HuH-7 (cell line): ENCODE measurements at places on chromosomes 6 and 20.

DNA sequence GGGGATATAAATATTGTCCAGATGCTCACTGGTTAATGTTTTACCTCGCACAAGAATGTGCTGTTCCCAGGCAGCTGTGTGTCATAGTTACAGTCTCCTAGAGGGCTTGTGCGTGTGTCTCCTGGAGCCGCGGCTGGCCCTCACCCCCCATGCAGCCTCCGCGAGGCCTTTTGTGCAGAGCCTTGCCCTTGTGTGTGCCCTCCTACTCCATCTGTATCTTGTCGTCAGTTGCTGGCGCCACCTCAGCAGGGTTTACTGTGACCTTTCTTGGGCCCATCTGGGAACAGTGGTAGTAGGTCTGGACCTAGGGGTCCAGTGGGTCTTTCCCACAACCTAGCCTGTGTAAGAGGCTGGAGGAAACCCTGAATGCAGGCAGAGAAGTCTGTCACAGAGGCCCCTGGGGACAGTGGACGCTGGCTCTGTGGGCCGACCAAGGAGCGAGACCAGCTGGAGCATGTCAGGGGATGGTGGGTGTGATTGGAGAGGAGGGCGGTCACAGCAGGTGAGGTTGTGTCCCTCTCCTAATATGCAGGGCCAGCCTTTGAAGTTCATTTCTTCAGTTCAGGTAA, 35.2 kb downstream of the PPP1R14C start:
- DNase-seq, result peak; percentile 81

- DNase-seq, result no peak
These were observed 354.5 kb downstream of the UTRN start for GRCh38 chr6:144639654-144640053.

DNA sequence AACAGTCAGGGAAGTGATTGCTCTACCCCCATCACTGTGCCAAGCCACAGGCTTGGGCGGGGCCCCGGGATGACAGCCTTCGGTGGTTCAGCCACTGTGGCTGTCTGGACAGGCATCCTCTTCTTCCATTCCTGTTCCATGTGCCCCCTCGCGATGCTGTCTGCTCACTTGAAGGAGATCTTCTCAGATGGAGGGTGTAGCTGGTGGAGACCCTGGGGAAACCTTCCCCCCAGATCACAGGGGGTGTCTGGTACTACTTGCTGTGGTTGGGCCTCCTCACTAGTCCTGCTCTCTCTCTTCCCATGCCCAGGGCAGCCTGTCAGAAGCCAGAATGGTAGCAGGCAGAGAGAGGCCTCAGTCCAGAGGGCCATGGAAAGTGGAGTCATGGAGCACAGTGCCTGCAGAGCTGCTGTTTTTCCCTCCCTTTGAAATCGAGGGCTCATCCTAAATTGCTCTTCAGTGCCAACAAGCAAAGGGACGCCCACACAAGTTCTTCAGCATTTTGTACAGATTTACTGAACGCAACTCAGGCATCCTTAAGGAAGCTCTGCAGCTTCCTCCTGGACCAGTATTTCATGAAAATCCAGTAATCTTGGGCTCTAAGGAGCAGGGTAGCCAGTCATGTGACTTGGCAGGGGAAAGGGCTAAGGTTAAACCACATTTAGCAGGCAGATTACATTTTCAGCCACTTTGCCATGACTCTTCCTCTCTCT, 326.6 kb downstream of the ZFAND3 start:
- DNase-seq, result no peak

GRCh38 chr6:15481390-15482291, 181.2 kb downstream of the DTNBP1 start:
- DNase-seq, result no peak

- DNase-seq, result no peak
These were observed 7.9 kb downstream of the ACSS1 start for GRCh38 chr20:25050082-25050481.

- no peak for DNase-seq
These were observed 9.7 kb downstream of the TGM3 start for GRCh38 chr20:2305479-2305878.

- peak; percentile 21 for DNase-seq
These were observed 363.8 kb downstream of the RNGTT start for GRCh38 chr6:88599571-88599970.

- DNase-seq, result no peak
These were observed 118.7 kb downstream of the BMP2 start for GRCh38 chr20:6886065-6886729.

GRCh38 chr6:355373-356208, 36.0 kb upstream of the IRF4 start:
- DNase-seq, result no peak

DNA sequence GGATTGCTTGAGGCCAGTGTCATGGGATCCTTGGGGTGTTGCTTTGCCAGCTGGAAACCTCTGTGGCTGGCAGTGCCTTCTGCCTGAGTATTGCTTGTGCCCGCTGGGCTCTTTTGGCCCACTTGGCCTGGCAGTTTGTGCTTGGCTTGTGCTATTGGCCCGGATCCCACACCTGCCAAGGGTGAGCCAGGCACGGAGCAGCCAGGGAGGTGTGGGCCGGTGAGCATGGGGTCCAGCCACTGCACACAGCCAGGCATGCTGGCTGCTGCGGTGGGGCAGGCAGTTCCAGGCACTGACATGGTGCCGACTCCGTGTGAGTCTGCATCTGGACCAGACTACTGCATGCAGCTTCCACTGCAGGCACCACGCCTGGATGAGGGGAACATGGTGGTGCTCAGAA, 62.5 kb upstream of the SYNCRIP start:
- DNase-seq, result no peak

GRCh38 chr6:125718109-125718508, 31.3 kb upstream of the HEY2 start:
- no peak for DNase-seq

DNA sequence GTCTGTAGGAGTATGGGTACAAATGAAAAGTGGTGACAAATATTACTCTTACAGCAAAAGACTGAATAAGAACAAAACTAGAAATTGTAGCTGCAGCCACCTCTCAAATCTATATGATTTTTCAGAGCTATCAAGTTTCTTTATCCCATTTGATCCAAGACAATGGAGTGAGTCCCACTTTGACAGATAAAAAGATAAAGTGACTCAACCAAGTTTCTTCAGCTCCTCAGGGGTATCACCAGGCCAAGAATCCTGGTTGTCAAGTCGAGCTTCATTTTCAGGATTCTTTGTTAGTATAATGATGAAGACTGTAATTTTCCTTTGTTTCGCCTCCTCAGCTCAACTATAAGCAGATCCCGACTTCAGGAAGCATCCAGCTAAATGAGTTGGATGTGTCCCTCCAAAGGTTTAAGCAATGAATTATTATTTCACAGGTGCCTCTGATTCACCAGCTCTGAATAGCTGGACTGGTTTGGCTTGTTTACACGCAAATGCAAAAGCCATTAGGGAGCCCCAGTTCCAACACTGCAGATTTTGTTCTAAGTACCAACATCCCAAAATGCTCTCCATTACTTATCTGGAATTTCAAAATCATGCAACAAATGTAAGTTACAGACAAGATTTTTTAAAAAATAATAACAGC, 238.9 kb downstream of the MAFB start:
- no peak for DNase-seq

GRCh38 chr6:82976179-82976578, 89.5 kb downstream of the UBE3D start:
- no peak for DNase-seq

- DNase-seq, result no peak
These were observed 156.9 kb downstream of the GPX5 start for GRCh38 chr6:28682542-28682941.

DNA sequence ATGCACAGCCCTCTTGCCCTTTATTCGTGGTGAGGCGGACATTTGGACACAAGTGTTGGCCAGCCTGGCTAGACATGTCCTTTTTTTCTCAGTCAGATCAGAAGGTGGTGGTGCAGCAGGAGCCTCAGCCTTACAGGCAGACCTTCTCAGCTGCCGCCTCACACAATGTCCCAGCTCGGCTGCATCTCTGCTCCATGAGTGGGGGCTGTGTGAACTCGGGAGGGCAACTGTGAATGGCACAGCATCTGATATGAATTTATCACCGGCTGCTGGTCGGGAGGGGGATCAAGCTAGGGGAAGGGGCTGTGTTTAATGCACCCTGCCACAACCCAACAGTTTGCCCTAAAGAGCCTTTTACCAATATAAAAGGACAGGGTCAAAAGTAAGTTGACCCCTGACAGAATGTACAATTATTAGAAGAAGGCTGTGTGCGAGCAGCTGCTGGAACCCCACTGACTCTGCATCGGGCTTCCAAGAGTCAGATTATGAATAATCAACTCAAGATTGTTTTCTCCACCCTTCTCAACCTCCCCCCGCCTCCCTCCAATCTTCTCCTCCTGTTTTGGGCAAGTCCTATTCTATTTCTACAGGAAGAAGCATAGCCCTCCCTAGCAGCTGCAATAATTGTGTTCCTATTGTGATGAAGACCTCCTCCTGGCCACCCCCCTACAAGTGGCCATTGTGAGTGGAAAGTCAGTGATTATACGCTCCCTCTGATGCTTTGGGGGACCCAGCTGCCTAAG, 245.2 kb downstream of the PKHD1 start:
- no peak for DNase-seq

DNA sequence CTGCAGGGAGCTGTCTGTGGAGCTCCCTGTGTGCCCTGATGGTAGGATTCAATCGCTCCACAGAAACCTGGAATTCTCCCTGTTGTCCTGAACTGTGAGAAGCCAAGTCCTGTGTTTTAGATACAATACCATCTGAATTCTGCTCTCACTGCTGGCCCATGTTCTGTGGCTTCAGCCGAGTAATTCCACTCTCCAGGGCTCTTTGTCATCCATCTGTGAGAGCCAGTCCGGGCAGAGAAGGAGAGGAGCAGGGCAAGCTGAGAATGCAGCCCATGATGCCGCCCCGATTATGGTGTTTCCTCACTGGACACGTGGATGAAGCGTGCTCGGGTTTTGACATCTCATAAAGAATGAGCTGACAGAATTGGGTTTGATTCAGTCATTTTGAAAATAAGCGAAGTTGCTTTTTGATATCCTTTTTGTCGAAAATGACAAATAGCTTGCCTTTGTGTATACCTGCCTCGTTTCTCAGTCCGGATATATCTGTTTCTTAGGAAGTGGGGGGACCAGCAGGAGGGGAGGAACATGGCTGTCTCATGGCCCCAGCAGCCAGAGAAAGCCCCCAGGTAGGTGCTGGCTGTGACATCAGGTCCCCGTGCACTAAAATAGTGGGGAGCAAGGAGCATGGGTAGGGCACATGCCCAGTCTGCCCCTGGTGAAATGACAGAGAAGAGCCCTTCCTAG, 8.2 kb upstream of the CD93 start:
- DNase-seq, result no peak

DNA sequence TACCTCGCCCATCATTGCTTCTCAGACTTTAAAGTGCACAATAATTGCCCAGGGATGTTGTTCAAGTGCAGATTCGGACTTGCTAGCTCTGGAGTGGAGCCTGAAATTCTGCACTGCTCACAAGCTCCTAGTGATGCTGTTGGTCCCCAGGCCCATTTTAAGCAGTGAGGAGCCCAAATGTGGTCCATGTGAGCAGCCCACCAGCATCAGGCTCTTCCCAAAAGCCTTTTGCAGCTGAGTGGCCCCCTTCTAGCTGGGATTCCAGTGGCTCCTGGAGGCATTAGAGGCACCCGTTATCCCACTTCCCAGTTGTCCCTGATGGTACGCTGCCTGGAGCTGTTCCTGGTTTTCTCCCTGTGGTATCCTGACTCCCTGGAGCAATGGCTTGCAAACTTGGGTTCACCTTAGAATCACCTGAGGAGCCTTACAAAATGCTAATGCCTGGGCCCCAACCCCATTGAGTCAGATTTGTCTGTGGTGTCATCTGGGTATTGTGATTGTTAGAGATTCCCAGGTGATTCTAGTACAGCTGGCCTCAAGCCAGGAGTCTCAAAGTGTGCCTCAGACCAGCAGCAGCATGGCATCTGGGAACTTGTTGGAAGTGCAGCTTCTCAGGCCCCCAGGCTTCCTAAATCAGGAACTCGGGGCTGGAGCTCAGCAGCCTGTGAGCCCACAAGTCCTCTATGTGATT, 186.9 kb upstream of the SLC24A3 start:
- no peak for DNase-seq

- DNase-seq, result no peak
These were observed 104.9 kb downstream of the TULP4 start for GRCh38 chr6:158416883-158417759.

DNA sequence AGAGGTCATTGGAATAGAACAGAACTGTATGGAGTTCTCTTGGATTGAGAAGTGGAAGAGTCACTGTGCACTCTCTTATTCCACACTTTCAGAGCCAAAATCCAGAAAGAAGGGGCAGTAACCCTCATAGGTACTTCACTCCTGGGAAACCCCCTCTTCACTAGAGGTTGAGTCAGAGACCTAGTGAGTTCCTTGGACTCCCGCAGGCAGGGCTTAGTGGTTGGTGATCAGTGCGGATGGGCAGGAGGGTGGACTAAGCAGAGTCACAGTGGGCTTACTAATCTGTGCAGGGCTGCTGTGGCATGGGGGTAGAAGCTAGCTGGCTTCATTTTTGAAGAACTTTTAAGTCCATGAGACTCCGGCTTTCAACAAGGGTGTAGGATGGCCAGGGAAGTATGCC, 95.0 kb upstream of the MLN start:
- no peak for DNase-seq

- no peak for DNase-seq
These were observed 74.0 kb upstream of the SAMD5 start for GRCh38 chr6:147434516-147434915.

DNA sequence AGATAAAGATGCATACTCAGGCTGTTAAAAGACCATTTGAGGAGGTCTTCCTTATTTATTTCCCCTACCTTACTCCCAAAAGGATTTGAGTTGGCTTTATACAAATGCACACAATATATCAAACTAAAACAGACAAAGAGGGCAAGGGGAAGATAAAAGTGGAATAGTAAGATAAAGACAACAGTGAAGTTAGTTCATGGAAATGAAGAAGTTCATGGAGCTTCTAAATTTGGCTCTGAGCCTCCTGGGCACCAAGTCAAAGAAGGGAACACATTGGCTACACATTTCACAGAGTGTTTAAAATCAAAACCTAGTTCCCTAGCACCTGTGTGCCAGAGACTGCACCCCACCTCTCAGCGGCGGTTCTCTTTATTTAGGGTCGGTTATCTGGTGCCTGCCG, 25.8 kb upstream of the ARMC2 start:
- no peak for DNase-seq

DNA sequence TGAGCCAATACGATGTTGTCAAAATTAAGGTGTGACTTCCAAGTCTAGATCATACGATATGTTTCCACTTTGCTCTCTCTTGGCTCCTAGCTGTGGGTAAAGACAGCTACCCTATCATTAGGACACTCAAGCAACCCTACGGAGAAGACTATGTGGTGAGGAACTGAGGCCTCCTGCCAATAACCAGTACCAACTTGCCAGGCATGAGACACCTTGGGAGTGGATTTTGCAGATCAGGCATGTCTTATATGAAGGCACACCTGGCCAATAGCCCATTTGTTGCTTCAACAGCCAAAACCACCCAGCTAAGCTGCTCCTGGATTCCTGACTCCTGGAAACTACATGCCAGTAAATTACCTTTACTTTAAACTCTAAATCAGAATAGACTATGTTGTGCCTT, 863.4 kb downstream of the DHX35 start:
- DNase-seq, result no peak

DNA sequence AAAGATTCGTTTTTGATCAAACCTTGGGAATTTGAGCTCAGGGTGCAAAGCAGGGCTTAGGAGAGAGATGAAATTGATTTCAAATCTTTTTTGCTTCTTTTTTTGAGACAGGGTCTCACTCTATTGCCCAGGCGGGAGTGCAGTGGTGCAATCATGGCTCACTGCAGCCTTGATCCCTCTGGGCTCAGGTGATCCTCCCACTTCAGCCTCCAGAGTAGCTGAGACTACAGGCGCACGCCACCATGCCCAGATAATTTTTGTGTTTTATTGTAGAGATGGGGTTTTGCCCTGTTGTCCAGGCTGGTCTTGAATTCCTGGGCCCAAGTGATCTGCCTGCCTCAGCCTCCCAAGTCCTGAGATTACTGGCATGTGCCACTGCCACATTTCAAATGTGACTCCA, 58.7 kb downstream of the DOK5 start:
- DNase-seq, result no peak
